ENCODE measurements at places on chromosomes 4 and X.

DNA sequence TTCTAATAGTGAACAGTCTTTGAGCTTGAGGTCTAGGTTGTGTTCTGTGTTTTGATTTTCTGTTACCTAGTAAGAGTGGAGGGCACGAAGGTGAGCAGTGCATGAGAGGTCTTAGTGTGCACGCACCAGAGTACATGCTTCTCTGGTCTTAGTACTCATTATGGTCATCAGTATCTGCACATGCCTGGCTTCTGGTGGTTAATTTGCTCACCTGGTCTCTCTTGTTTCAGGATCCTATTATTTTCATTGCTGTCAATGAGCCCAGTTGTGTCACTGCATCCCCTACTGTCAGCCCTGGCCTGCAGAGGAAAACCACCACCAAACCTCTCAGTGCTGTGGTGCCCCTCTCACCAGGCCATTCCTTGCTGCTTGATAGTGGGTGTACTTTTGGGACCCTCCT, 54.8 kb downstream of the NSUN7 start:
- DNase-seq: no peak

GRCh38 chrX:119672426-119672825, 20.5 kb downstream of the SEPTIN6 start:
- DNase-seq: no peak

DNA sequence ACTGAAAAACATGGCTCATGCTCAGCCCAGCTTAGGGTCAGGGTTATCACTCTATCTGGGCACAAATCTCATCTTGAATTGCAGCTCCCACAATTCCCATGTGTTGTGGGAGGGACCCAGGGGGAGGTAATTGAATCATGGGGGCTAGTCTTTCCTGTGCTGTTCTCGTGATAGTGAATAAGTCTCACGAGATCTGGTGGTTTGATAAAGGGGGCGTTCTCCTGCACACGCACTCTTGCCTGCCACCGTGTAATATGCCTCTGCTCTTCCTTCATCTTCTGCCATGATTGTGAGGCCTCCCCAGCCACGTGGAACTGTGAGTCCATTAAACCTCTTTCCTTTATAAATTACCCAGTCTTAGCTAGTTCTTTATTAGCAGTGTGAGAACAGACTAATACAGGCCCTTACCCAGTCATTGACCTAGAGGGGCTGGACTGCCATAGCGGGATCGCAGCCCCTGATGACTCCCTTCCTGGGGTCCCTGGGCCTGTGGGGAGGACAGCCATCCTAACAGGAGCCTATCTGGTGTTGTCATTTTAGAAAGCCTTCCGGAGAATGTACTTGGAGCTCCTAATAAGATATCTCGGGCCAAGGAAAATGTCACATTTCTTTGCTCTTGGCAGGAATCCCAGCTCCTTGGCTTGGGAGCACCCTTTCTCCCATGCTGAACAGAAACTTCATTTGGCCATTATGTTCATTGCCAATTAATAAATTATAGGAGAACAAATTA, 112.6 kb downstream of the PHKA2 start:
- no peak for DNase-seq

- no peak for DNase-seq
These were observed 72.5 kb downstream of the ACOX3 start for GRCh38 chr4:8368061-8368481.

GRCh38 chrX:55486736-55487135, 2.9 kb downstream of the USP51 start:
- DNase-seq: no peak

DNA sequence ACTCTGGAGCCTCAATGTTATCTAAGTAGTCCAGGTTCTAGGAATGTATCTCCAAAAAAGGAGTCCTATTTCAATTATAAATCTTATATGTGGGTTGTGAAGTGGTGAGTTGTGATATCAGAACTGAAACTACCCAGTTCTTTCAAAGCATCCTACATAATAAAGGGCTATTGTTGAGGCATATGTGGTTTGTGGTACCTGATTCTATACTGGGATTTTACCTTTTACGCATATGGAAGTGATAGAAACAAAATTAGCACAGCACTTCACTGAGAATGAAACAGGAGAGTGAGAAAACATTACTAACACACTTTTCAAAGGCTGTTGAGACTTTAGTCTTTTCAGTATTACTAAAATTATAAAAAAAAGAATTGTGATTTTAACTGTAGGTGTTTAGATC, 417.7 kb upstream of the GALNT7 start:
- no peak for DNase-seq

GRCh38 chr4:39976945-39977488, 694 bp downstream of the PDS5A start:
- DNase-seq: no peak

- DNase-seq: no peak
These were observed 33.9 kb downstream of the ANAPC4 start for GRCh38 chr4:25410820-25411529.

DNA sequence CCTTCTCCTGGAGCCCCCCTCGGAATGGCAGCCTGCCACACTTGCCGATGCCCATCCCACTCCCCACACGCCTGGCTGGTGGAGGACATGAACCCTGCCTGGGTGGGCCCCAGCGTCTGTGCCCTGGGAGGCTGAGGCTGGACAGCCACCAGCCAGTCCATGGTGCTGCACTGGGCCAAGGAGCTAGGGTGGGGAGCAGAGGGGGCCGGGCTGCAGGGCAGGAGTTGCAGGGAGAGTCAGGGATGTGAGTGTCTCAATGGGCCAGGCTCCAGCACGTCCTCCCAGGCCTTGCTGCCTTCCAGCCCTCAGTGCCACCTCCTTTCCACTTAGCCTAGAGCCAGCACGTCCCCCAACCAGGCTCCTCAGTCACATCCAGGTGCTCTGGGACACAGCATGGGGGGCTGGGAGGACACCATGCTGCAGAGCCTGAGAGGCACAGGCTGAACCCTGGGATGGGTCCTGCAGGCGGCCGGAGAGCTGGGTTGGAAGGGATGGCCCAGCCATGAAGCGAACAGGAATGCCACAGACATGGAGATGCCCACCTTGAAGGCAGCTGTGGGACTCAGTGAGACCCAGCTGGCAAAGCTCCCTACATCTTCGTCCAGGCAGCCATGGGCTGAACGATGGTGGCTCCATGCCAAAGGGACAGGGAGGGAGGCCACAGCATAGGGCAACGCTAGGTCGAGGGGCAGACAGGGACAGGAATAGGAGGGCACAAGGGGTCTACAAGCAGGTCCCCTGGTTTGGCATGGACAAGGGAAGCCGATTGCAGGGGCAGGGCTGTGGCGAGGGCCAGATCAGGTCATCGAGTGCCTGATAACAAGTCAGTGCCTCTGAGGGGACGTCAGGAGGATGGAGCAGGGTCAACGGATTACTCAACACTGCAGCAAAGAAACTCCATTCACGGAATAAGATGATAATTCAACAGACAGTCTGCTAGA, 30.1 kb upstream of the MXD4 start:
- no peak for DNase-seq

GRCh38 chr4:130185123-130185522, 1089.2 kb downstream of the C4orf33 start:
- no peak for DNase-seq

DNA sequence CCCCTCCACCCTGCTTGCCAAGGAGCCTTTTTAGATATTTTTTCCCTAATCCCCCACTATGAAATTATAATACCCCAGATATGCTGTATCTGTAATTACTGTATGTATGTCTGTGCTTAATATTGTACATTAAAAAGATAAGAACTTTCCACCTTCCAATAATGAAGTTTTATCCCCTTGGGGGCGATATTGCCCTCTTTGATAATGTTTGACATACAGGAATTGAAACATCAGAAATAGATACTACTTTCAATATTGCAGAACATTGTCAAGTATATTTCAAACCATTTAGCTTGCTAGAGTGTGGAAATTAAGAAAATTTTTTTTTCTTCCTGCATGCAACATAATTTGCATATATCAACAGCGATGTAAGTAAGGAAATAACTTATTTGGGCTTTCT, 58.9 kb downstream of the NAF1 start:
- no peak for DNase-seq

DNA sequence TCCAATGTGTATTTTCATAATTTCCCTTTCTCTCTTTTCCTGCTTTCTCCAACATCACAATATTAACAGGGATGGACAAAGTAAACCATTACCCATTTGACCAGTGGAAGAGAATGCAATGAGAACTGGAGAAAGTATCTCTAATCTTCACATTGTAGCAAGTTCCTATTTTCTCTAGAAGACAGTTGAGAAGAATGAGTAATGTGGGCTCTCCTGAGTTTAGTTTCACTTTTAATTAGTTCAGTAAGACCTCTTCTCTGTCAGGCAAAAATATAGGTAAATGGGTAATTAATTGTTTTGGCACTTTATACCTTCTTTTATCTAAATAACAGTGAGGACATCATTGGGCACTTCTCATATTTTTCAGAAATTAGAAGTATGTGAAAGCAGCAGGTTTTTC, 602.0 kb downstream of the GLUD2 start:
- DNase-seq: no peak

- DNase-seq: no peak
These were observed 11.6 kb downstream of the ARHGAP24 start for GRCh38 chr4:85486425-85487086.

GRCh38 chrX:19674041-19674789, 158.9 kb upstream of the MAP3K15 start:
- DNase-seq: no peak

DNA sequence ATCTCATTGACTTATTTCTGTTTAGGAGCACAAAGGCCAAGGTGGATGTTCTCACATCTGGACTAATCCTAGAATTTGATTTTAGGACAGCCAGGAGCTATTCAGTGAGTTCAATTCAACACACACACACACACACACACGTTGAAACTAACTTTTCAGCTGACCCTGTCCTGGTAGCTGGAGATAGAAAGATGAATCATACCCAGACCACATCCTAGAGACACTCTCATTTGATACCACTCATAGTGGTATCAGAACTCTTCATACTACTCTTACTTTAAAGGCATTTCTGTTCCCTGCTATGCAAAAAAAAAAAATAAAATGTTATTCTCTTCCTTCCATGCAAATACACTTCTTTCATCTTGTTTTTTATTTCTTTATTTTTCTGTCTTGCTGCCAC, 36.7 kb downstream of the KLF8 start:
- no peak for DNase-seq

GRCh38 chr4:186939766-186940165, 216.1 kb upstream of the FAT1 start:
- DNase-seq: no peak

GRCh38 chrX:156000361-156000926, 2.9 kb downstream of the IL9R start:
- no peak for DNase-seq

- DNase-seq: no peak
These were observed 37.0 kb downstream of the NPY5R start for GRCh38 chr4:163380703-163381102.

GRCh38 chrX:10015723-10016518, 48.8 kb downstream of the CLDN34 start:
- peak; percentile 61 for DNase-seq

DNA sequence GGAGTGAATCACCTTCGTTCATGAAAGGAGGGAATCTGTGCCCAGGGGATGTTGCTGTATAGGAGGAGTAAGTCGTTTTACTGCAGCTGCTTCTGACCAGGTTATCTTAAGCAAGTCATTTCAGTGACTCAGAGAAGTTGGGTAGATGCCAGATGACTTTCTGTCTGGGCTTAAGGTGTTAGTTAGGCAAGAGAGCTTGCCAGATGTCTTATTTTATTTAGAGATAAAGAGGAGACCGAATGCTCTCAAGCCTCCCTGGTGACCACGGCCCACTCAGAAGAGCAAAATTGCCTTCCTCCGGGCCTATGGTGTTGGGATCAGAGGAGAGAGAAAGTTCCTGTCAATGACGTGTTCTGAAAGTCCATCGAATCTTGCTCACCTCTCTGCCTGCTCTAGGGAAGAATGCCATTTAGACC, 16.3 kb upstream of the ZNF827 start:
- DNase-seq: no peak

DNA sequence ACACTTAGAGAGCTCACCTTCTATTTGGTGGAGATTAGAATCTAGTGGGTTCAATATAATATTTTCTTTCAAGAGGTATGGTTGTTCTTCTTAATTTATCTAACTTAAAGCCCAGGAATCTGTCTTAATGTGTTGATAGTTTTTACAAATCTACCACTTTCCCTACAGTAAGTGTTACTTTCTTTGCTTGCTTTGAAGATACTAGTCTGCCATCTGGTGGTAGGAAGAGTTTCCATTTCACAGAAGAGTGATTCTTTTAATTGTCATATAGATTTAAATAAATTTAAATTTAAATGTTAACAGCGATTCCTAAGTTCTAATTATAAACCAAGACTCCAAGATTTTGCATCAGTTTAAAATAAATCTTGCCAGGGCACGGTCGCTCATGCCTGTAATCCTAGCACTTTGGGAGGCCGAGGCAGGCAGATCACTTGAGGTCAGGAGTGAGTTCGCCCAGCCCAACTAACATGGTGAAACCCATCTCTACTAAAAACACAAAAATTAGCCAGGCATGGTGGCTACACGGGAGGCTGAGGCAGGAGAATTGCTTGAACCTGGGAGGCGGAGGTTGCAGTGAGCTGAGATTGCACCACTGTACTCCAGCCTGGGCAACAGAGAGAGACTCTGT, 43.5 kb downstream of the NUDT9 start:
- DNase-seq: peak; percentile 8

GRCh38 chr4:47717188-47717587, 120.7 kb downstream of the CORIN start:
- no peak for DNase-seq

DNA sequence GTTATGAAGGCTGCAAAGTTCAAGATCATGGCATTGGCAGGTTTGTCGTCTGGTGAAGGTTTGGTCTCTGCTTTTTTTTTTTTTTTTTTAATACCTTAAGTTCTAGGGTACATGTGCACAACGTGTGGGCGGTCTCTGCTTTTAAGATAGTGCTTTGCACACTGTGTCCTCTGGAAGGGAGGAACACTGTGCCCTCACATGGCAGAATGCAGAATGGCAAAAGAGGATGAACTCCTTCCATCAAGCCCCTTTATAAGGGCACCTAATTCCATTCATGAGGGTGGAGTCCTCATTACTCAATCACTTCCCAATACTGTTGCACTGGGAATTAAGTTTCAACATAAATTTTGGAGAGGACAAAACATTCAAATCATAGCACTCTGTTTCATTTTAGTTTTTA, 101.4 kb downstream of the GLRA2 start:
- no peak for DNase-seq

GRCh38 chrX:40174854-40175510, 77.2 kb upstream of the BCOR start:
- peak; percentile 89 for DNase-seq

GRCh38 chr4:36692586-36692985, 411.2 kb downstream of the DTHD1 start:
- DNase-seq: no peak
